ENCODE measurements at places on chromosomes 7 and 10. TPM values are rescaled to one million over a fixed set of nuclear protein-coding genes. Genes with fewer than 3 reads are reported as not detected.

GRCh38 chr7:20839196-20839735 is 52.6 kb upstream of the SP8 start:
- no peak for DNase-seq

DNA sequence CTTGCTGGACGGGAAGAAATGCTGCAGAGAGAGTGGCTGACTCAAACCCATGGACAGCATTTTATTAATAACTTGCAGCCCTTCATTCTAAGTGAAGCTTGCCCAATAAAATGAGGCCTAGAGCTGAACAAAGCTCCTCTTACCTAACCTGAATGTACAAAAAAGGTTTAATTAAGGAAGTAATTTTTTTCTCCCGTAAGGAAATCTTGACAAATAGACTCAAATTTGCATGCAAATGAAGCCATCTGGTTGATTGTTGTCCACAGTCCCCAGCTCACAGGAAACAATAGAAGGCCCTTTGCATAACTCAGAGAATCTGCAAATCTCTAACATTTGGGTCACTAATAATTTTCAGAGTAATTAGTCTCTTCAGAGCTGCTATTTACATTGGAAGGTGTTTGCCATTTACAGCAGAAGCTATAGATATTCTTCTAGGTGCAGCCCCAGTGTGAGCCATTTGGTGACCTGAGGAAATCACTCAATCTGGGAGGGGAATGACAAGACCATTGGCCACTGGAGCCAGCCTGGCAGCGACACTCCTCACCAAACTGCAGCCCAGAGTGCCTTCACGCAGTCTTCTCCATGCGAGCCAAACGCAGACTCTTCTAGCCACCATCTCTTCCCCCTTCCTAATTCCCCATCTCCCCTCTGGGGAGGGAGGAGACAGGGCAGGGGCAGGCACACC is 483.0 kb upstream of the C7orf33 start:
- DNase-seq, result no peak

GRCh38 chr7:57218196-57218716 is 86.0 kb upstream of the ZNF479 start:
- DNase-seq, result no peak

DNA sequence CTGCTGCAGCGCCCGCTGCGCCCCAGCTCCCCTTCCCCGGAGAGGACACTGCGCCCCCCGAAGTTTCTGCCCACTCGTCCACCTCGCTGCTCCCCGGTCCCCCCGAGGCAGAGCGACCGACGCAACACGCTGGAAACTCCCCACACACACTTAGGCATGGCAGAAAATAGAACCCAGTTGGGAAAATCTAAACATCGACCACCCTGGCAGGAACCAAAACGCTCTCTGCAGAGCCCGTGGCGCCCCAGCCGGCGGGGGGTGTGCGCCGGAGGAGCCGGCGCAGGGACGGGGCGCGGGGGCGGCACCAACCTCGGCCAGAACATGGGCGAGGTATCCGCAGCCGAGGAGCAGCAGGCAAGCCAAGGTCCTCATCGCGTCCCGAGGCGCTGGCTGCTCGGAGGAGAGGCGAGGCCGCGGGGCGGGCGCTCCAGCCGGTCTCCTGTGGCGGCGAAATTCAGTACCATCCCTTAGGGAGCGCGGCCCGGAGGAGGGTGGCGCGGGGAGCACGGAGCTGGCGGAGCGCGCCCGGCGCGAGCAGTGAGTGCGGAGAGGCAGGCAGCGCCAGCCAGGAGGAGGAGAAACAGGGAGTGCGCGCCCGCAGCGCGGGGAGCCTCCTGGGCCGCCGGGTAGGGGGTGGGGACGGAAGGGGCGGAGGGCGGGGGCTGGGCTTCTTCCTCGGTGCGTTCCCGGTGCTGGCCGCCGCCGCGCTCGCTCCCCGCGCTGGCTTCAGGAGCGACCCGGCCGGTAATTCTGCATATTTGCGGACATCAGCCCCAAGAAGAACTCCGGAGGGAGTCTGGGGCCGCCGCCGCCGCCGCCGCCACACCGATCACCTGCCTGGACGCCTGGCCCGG is 789 bp downstream of the PDGFA start:
- peak; percentile 88 for DNase-seq

DNA sequence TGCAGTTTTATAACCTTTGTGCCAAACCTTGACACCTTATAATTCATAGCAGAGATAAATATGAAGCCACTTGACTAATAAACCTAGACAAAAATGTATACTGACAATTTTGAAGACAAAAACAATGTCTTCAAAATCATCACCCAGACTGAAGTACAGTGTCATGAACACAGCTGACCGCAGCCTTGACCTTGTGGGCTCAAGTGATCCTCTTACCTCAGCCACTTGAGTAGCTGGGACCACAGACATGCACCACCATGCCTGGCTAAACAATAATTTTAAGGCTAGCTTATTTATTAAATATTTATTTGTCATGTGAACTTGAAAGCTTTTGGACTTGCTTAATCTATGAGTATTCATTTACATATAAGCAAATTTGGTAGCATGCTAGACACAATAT is 24.3 kb downstream of the IL6 start:
- no peak for DNase-seq

DNA sequence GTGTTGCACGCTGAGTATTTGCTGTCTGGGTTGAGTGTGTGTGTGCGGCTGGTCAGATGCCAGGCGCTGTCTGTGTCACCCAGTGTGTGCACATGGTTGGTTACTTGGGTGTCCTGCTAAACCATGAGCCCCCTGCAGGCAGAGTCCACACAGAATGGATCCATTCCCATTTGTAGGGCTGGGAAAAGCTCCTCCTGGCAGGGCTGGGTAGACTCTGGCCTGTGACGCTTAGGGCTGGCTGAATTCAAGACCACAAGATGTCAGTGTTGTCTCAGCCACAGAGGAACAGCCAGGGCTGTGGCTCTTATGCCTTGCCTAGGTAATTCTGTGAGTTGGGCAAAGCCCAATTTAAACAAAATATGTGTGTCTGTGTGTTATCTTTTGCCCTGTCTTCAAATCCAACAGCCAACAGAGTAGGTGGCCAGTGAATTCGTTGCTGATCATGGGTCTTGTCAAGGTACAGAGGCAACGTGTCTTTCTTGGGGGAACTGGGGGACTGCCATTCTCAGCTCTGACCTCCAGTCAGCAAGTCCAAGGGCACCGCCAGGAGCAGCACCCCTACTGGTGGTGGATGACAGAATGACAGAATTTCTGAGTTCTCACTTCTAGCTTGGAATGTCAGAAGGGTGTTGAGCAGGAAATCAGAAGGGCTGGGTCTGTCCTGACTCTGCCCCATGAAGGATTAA is 285.1 kb downstream of the CCSER2 start:
- peak; percentile 94 for DNase-seq

DNA sequence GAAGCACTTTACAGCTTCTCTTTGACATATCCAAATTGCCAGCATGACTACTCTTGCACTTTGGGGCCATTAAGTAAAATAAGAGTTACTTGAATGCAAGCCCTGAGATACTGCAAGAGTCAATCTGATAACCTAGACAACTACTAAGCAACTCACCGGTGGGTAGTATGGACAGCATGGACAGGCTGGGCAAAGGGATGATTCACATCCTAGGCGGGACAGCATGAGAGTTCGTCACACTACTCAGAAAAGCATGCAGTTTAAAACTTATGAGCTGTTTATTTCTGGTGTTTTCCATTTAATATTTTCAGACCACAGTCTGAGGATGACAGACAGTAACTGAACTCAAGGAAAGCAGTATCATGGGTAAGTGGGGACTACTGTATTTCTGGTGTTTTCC is 84.0 kb downstream of the ORC5 start:
- DNase-seq, result no peak

- peak; percentile 87 for DNase-seq
Measured at GRCh38 chr7:2760098-2760889, 72.3 kb downstream of the AMZ1 start.

GRCh38 chr7:122304996-122305421 is 459 bp upstream of the FEZF1 start:
- peak; percentile 72 for DNase-seq

GRCh38 chr10:22494007-22494406 is 148.7 kb downstream of the SPAG6 start:
- DNase-seq, result no peak

- DNase-seq, result peak; percentile 97
Measured at GRCh38 chr10:80408242-80409101, at the start of gene PRXL2A. TSS of gene PRXL2A (plus strand) at chr10:80408551. CDS start at chr10:80420468, 11,917 bp downstream.

GRCh38 chr7:84022684-84023308 is 171.8 kb downstream of the SEMA3A start:
- DNase-seq, result no peak

DNA sequence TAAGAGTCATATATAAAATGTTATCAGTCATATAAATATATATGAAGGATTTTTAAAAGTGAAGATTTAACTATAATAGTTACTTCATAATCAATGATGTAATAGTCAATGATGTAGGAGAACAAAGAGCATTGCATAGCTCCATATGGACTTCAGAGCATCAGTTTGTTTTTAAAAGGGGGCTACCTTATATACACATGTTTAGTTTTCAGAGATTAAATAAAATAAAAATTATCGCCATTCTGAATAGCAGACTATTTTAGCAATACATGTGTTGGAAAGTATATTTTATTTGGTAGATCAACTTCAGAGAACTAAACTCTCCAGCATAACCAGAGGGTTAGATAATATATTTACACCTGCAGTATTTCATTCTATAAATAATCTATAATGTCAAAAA is 29.1 kb upstream of the EPC1 start:
- no peak for DNase-seq

DNA sequence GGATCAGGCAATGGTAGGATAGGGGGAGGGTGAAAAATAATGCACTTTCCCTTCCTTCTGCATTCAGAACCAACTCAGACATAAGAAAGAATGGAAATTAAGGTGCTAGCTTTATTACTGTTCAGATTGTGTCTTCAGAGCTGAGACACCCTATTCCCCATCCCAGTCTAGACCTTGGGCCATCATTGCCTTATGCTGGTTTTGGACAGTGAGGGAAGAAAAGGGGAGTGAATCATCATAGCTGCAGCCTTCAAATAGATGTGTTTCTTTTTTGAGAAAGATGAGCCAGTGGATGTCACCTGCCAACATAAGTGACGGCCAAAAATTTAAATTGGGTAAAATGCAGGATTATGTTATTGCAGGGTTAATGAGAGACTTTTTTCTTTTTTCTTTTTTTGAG is 27.0 kb upstream of the TOMM7 start:
- no peak for DNase-seq

GRCh38 chr10:15453926-15454325 is 82.8 kb upstream of the FAM171A1 start:
- no peak for DNase-seq

DNA sequence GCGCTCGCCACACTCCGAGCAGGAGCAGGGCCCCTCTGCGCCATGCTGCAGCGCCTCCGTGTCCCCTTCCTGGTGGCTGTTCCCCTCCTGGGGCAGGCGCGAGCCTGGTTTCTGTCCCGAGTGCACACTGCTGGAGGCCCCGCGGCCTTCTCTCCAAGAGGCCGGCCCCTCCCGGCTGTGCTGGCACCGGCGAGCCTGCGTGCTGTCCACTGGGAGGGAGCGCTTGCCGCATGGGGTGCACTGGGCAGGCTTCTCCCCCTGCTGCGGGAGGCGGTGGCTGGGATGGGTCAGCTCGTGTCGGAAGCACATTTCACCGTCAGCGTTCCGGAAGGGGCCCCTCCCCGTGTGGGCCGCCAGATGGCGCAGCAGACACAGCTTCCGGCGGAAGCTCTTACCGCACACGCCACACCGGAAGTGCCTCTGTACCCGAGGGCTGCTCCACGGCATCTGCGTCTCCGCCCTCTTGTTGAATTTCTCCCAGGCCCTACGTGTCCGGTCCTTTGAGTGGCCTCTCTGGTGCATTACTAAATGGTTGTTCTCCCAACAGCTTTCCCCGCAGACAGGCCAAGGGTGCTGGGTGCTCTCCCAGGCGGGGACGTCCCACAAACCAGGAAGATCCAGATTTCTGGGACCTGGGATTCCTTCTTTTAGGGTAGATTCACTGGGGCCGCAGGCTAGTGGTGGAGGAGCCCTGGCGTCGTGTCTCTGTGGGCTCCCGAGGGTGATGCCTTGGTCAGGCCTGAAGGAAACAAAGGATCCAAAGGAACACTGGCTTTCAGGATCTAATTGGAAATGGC is 18.7 kb downstream of the ZNF786 start:
- peak; percentile 94 for DNase-seq

- peak; percentile 63 for DNase-seq
Measured at GRCh38 chr10:81479316-81479715, 395.7 kb upstream of the NRG3 start.

GRCh38 chr10:79116801-79117723 is 48.3 kb downstream of the ZMIZ1 start:
- no peak for DNase-seq

GRCh38 chr7:18455606-18456005 is 39.9 kb upstream of the HDAC9 start:
- no peak for DNase-seq

GRCh38 chr10:112313234-112313633 is 30.0 kb downstream of the TECTB start:
- DNase-seq, result no peak

GRCh38 chr10:12165999-12166775 is 29.5 kb downstream of the NUDT5 start:
- no peak for DNase-seq

DNA sequence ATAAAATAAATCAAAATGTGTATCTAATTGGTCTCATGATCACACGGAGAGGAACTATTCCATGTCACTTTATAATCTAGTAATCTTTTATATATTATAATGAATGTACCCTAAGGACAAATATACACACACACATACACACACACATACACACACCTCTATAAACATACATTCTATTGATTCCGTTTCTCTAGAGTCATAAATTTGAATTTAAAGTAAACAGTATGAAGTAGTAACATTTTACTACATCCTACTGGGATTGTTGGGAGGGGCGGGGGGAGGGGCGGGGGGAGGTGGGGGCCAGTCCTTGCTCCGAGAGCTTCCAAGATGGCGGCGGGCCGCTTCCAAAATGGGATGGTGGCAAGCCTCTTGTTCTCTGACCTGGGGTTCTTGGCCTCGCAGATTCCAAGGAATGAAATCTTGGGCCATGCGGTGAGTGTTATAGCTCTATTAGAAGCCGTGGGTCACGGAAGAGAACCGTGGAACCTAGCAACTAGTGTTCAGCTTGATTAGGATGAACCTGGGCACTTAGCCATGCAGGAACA is 143.2 kb downstream of the REEP3 start:
- no peak for DNase-seq

DNA sequence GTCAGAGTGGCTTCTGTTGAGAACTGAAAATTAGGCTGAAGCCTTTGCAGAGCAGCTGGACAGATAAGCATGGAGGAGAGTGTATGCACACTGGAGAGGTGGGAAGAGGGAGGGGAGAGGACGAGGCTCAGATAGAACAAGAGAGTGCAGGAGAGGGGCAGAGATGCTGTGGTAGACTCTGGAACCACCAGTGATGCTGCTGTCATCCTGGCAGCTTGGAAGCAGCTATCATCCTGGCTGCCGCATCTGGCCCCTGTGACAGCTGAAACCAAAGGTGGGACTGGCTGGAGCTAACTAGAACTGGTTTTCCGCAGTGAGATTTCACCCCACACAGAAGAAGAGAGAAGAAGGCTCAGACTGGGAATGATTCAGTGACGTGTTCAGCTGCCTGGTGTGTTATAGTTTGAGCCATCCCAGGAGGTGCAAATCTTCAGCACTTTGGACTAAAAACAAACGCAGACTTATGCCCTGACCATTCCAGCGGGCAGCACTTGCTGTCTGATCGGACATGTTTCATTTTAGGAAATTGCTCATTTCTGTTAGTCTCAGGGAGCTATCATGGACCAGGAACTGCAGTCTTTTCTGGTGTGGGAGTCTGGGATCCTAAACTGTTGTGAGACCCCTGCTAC is 38.4 kb downstream of the EEPD1 start:
- DNase-seq, result peak; percentile 36

UPK3BL1 gene
- 14.2 TPM for total RNA-seq

HOXA10 gene
- total RNA-seq, result not detected

FUOM gene
- total RNA-seq, result 83.9 TPM

EXOC6 gene
- 13.1 TPM for total RNA-seq

C10orf90 gene
- not detected for total RNA-seq

PRPS1L1 gene
- not detected for total RNA-seq

ZNF248 gene
- 19.6 TPM for total RNA-seq

PRKCQ gene
- total RNA-seq, result 21.0 TPM

IL15RA gene
- total RNA-seq, result 0.18 TPM

All from endodermal cell (in vitro differentiated cells).